Mammary epithelial cell (primary cell): ENCODE measurements at places on chromosomes 7 and 10. TPM values are rescaled to one million over a fixed set of nuclear protein-coding genes. Genes with fewer than 3 reads are reported as not detected.

The INA gene
- polyA plus RNA-seq = 3.7 TPM

The AKR1C4 gene
- not detected for polyA plus RNA-seq

The MEIG1 gene
- polyA plus RNA-seq = not detected

The C10orf67 gene
- polyA plus RNA-seq = 0.26 TPM

The DMBT1 gene
- 1.1 TPM for polyA plus RNA-seq

The SH2D4B gene
- 0.02 TPM for polyA plus RNA-seq

The ITGB1 gene
- 671 TPM for polyA plus RNA-seq

The IL15RA gene
- polyA plus RNA-seq = 2.6 TPM

The ZPBP gene
- not detected for polyA plus RNA-seq

The ZNF425 gene
- 1.7 TPM for polyA plus RNA-seq

The LIPK gene
- polyA plus RNA-seq = 0.31 TPM

DNA sequence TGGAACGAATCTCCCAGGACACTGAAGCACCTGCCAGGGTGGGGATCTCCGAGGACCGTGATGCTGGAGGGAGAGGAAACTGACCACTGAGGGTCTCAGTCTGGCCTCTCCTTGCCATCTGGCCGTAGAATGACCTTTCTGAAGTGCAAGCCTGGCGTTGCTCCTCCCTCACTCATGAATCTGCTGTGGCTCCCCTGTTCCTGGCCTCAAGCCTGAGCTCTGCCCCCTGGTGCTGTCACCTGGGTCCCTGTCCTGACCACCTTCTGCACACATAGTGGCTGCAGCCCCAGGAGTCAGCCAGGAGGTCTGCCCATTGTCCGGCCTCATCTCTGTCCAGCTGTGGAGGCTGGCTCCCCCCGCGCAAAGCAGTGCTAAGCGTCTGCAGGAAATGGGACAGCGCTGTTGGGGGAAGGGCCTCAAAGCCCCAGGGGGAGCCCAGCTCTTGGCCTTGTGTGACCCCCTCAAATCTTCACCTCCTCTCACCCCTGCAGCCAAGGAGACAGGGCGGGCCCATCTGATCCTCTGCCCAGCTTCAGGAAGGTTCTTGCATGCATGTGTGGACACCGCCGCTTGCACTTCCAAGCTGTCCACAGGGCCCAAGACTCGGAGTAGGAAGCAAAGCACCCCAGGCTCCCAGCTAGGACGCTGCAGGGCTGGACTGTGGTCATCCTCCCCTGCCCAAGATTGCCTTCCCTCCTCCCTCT lies 65.7 kb downstream of the MYL10 start:
- DNase-seq = no peak

DNA sequence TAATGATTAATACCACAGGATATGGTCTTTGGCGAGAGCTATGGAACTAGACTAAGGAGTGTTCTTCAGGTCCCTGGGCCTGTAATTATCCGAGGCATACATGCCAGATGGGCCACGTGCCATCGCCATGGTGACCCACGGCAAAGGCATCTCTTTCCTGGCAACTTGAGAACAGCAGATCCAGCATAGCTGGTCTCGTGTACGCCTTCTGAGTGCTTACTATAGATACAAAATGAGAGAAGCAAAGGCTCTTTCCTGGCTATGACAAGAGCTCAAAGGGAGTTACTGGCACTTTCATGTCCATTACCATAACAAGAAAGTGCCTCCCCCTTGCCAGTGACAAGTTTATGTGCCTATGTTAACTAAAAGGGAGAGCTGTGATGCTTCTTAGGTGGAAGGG lies 26.0 kb upstream of the GLI3 start:
- peak; percentile 74 for DNase-seq

GRCh38 chr7:120462991-120463390 lies 190.0 kb downstream of the KCND2 start:
- no peak for DNase-seq

- peak; percentile 46 for DNase-seq
These were observed 618.6 kb downstream of the SUGCT start for GRCh38 chr7:40753455-40753854.

- DNase-seq = no peak
These were observed 164.2 kb downstream of the THSD7A start for GRCh38 chr7:11667810-11668185.

- no peak for DNase-seq
These were observed 324.4 kb upstream of the AOAH start for GRCh38 chr7:37048674-37049073.

- no peak for DNase-seq
These were observed 38.4 kb downstream of the DNAJB12 start for GRCh38 chr10:72316386-72316700.

GRCh38 chr10:108561649-108562048 lies 1361.7 kb downstream of the XPNPEP1 start:
- no peak for DNase-seq

DNA sequence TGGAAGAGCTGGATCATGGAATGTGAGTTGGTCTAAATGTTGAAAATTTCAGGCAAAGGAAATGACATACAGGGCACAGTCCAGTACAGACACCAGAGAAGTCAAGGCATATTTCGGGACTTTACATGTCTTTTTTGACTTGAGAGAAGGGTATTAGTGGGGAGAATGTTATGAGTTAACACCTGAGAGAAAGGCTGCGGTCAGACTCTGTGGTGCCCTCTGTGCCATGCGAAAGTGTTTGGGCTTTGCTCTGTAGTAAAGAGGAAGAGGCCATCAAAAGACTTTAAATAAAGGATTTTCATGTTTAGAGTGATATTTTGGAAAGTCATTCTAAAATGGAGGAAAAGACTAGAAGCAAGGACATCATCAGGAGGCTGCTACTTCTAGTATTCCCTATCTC lies 607.4 kb downstream of the CCSER2 start:
- DNase-seq = no peak

GRCh38 chr7:144407266-144407931 lies 3.9 kb upstream of the NOBOX start:
- DNase-seq = peak; percentile 90

- DNase-seq = no peak
These were observed 674.4 kb downstream of the GRM8 start for GRCh38 chr7:126578338-126578737.

GRCh38 chr7:122260336-122260735 lies 44.2 kb downstream of the FEZF1 start:
- no peak for DNase-seq

DNA sequence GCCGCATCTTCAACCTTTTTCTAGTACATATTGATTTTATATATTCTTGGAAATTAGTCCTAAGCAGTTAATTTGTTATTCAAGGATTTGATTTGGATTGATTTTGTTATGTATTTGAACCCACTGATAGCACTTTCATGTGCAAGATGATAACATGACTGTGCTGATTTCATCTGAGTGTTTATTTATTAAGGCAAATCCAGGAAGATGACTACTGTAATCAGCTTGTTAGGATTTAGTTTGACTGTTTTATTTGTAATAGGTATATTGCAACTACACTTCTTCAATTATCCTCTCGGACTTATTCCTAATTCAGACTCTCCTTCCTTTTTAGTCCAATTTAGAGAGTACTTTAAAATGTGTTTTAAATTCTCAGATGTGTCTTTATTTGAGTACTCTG lies 75.1 kb upstream of the PRKG1 start:
- no peak for DNase-seq

GRCh38 chr7:35365523-35365922 lies 111.6 kb upstream of the TBX20 start:
- DNase-seq = no peak

DNA sequence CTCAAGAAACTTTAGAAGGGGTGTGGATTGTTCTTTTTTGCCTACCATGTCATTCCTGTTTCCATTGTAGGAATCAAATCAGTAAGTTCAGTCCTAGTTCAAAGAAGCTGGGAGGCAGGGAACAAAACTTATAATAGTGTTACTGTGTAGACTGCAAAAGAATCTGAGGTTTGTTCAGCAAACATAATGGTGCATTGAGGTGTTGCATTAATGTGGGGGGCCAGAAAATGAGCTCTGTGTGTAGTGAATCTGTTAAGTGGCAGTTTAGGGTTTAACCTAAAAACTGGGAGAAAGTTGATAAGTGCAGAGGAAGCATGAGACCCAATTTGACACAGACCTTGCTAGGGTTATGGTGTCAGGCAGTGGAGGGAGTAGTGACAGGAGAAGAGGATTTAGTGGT lies 197.7 kb downstream of the SUGCT start:
- DNase-seq = no peak

DNA sequence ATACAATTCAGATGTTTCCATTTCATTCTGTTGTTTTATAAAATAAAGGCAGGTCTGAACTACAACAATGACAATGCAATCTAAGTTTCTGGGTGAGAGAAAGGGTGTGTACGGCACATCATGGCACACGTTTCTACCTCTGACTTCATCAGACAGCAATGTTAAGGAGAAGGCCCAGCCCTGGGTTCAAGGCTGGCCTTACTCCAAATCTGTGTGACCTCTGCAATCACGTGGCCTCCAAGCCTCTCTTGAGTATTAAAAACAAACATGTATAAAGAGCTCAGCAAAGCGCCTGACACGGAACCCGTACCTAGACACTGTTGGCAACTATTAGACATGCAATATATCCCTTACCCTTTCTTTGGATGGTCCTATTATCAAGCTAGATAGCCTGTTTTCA lies 114.1 kb downstream of the LARP4B start:
- DNase-seq = no peak

DNA sequence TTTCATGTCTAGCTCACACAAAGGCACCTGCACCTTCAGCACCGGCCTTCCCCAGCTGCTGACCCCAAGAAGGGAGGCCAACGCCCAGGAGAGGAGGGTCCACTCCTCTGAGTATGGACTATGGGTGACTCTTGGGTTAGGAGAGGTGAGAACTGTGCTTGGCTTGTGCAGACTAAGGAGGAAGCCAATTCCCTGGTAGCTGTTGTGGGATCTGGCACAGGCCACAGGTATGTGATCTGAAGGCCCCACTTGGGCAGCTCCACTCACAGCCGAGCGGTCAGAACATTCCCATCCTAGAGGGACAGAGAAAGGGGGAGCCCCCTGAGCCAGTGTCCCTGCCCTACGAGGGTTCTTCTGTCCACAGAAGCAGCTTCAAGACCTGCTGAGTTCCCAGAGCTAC lies 52.8 kb upstream of the FIGNL1 start:
- DNase-seq = no peak

DNA sequence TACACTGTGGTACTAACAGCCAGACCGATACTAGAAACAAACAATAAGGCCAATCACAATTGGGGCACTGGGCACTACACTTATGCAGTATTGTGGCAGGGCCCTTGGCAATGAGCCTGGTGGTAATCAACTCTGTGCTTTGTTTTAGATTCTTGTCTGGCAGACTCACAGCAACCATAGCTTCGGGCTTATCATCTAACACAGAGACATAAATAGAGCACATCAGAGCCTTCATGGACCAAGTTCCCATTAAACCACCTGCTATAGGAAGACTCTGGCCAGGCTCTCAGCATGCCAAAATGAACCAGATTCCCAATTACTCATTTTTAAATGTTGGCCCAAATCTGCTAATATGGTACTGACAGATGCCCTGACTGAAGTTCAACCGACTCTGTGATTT lies 218.6 kb downstream of the DGKI start:
- no peak for DNase-seq

- no peak for DNase-seq
These were observed 1.3 kb upstream of the DGKI start for GRCh38 chr7:137848095-137848494.

GRCh38 chr7:108104324-108104723 lies 25.8 kb downstream of the LAMB4 start:
- no peak for DNase-seq

GRCh38 chr7:132430861-132431822 lies 145.1 kb downstream of the PLXNA4 start:
- peak; percentile 25 for DNase-seq

DNA sequence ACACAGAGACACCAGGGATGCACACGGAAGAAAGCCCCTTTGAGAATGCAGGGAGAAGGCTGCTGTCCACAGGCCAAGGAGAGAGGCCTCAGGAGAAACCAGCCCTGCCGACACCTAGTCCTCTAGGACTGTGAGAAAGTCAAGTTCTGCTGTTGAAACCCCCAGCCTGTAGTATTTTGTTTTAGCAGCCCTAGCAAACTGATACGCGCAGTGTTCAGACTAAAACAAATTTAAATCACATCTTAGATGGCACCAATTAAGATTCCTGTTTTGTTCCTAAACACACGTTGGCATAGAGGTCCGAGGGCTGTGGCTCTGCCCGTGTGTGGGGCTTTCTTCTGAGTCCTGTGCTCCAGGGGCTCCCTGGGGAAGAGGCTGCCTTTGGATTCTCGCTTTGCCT lies 21.7 kb downstream of the LMTK2 start:
- DNase-seq = no peak

DNA sequence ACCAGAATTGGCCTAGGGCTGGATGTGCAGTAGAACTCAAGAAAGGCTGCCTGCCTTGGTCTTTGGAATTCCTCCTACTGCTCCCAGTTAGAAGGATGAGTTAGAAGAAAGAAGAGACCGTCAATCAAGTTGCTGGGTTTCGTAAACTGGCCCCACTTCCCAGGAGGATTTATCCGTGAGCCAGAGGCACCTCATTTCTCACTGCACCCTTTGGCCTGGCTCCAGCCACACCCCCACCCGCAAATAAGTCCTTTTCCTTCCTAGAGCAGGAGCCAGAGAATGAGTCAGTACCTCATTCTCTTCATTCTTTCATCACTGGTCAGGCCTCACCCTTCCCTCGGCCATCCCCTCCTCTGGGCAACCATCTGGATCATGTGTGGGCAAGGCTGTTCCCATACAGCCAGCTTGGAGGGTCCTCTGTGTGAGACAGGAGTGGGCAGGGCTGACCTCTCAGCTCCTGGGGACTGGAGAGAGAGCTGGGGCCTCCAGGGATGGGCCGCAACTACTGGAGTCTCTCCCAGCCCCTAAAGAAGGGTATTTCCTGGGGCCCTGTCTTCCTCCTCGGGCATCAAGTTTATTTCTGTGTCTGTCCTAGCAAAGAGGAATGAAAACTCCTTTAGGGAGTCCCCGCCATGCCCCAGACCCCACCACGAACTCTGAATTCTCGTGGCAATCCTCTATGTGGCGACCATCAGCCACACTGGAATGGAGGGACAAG lies 87.2 kb upstream of the DUSP5 start:
- peak; percentile 97 for DNase-seq

GRCh38 chr7:75869776-75870379 lies 9.0 kb upstream of the RHBDD2 start:
- peak; percentile 69 for DNase-seq

GRCh38 chr10:102645388-102645740 lies 1.1 kb downstream of the TRIM8 start:
- no peak for DNase-seq
